ENCODE measurements at places on chromosomes 11 and 22.

DNA sequence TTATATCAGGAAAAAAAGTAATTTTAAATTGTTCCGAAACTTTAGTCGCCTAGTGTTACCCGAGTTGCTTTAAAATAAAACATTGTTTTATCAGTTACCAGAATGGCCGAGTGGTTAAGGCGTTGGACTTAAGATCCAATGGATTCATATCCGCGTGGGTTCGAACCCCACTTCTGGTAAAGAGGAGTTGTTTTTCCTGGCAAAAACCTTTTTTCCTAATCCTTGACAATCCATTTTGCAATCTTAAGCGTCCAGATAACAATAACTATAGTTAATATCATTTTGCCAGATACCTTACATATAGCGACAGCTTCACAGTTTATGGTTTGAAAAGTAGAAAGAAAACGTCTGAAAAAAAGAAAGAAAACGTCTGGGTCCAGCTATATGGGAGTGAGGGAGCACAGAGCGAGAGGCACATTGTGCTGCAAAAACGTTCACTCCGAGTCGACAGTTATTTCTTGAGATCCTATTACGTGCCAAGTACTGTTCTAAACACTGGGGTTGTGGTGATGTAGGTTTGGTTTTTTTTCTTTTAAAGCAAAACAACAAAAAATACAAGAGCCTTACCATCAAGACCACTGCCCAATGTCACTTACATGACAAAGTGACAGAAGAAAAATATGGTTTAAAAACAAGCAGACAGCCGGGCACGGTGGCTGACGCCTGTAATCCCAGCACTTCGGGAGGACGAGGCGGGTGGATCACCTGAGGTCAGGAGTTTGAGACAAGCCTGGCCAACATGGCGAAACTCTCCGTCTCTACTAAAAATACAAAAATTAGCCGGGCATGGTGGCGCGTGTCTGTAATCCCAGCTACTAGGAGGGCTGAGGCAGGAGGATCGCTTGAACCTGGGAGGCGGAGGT lies 40.6 kb downstream of the OR4D9 start:
- DNase-seq: no peak

DNA sequence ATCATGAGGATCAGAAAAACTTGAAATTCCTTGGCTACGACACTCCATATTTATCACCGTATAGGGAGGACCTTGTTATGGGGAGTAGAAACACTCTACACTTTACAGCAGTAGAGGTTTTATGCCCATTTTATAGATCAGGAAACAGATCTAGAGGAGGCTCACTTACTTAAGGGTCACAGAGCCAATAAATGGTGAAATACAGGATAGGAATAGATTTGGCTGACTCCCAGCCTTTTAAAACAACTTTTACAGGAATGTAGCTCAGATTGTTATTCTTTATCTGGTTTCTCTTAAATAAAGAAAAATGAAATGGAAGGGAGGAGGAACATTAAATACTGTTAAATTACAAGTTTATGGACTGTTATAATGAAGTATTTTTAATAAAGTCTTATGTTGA lies 14.8 kb downstream of the FBXO7 start:
- DNase-seq: no peak

GRCh38 chr11:109000531-109000930 lies 335.7 kb downstream of the DDX10 start:
- DNase-seq: no peak

- no peak for DNase-seq
Measured at GRCh38 chr11:28631148-28631547, 523.0 kb downstream of the METTL15 start.

DNA sequence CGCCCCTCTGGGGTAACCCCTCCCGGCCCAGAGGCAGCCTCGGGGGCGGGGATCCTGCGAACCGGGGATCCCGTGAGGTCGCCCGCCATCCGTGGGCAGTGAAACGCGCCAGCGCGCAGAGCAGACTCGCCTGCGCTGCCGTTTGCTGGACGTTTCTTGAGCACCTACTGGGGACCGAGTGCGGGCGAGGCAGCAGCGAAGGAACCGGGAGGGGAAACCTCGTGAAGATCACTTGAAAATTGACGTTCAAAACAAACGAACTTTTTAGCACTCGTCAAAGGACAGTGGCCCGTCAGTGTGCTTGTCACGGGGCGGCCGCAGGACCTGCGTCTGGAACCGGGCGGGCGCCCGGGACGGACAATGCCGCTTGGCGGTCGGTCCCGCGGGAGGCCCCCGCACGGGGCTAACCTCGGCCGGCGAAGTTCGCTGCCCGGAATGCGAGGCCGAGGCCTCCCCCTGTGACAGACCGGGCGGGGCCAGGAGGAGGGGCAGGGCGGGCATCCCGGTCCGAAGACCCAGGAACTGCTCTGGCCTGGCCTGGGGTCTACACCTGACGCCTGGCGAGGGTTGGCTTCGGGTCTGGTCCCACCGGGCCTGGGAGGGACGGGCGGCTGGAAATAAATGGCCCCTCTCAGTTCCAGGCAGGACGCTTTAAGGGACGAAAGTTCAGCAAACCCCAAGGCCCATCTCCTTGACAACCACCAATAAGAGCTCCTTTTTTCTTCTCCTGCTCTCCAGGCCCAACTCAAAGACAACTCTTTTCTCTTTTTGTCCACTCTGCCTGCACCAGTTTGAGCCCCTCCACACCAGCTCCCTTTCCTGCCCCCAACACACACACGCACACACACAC lies 723 bp upstream of the SCUBE1 start:
- no peak for DNase-seq

GRCh38 chr11:83122050-83122449 lies 34.9 kb upstream of the PCF11 start:
- DNase-seq: no peak

DNA sequence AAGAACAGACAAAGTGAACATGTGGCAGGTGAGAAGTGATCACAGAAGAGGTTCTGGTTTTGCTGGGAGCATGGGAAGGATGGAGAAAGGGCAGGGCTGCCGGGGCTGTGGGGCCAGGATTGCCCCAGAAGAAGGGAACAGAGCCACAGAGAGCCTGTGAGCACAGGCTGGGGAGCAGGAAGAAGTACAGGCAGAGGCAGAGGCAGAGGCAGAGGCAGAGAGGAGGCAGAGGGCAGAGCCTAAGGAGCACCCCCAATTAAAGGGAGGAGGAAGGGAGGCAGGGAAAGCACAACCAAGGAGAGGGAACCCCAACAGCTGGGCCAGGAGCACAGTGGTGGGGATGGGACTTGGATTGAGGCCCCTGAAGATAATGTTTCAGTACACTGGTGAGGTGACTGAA lies 51.5 kb downstream of the SGSM3 start:
- DNase-seq: no peak

- DNase-seq: no peak
Measured at GRCh38 chr11:110518809-110519514, 89.2 kb downstream of the FDX1 start.

DNA sequence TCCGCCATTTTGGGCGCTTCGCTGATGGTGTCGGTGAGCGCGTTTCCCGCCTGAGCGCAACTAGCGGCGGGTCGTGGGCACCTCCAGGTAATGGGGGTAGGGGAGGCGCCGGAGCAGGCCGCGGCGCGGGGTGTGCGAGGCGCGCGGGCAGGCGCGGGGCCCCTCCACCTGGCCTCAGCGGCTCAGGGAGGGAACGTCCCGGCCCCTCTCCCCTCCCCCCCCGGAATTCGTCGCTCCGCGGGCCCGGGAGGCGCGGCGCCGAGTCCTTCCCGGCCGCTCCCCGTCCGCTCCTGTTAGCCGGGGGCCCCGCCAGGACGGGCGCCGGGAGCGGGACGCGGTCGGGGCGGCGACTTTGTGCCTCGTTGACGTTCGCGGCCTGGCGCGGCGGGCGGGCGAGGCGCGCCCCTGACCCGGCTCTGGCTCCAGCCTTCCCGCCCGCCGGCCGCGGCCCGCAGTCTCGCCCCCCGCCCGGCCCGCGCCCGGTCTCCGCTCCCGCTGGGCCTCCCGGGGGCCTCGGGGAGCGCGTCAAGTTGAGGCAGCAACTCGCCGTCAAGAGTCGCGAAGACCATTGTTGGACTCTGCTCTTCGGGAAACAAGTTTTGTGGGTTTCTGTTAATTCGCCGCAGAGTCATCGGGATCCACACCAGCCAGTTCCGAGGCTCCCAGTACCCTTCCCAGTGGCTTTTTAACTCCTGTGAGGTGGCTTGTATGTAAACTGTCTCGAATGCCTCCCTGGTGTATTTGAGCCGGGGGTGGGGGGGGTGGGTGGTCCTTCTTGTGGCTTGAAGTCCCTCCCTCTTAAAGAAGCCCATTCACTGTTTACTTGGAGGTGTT lies at the start of gene PPP6R3:
TSS of gene PPP6R3 (plus strand) at position 12 of the 834 bp plus-strand sequence. CDS start 76,913 bp downstream, outside the sequence.
- no peak for DNase-seq

- no peak for DNase-seq
Measured at GRCh38 chr11:64198511-64198910, 8.0 kb upstream of the FERMT3 start.

DNA sequence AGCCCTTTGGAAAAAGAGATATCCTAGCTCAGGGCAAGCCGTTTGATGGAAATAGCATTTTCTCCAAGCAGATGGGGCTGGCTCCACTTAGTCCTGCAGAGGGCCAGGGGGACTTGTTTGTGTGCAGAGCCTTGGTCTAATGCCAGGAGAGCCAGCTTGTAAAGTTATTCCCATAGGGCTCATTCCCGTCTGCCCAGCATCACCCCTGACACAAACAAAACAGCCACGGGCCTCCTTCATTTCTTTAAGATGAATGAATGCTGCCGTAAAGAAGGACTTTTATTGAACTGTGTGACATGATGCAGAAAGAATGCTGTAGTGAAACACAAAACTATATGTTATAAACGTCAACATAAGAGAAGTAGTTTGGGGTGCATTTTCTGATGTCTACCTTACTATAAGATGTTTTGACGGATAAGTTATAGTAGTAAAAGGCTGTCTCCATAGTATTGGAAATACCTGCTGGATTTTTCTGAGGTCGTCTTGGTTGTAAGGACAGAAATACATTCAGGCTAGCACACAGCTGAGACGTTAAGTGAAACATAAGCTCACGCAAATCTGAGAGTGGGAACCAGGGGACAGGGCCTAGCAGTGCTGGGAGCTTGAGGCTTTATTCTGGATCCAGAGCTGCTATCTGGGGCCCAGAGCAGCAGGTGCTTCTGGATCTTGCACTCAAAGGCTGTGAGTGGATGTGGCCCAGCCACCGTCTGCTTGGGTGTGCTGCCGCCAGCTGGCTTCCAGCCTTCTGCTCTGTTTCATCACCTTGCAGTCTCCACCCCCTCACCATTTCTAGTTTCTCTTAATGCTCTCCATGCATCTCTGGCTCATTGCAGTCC lies 53.3 kb downstream of the NCAM1 start:
- DNase-seq: no peak

DNA sequence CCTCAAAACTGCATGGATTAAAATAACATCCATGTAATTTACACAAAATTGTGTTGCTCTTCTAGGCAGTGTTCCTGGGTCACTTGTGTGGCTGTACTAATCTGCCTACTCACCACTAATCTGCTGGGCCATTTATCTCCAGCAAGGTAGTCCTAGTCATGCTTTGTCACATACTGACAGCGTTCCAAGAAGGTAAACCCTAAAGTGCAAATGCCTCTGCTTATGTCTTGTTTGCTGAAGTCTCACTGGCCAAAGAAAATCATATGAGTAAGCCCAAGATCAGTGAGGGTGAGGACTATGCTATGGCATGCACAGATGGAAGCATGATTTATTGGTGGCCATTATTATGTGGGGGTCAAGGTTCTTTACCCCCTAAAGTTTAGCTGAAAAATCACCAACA lies 630.2 kb upstream of the LUZP2 start:
- no peak for DNase-seq

DNA sequence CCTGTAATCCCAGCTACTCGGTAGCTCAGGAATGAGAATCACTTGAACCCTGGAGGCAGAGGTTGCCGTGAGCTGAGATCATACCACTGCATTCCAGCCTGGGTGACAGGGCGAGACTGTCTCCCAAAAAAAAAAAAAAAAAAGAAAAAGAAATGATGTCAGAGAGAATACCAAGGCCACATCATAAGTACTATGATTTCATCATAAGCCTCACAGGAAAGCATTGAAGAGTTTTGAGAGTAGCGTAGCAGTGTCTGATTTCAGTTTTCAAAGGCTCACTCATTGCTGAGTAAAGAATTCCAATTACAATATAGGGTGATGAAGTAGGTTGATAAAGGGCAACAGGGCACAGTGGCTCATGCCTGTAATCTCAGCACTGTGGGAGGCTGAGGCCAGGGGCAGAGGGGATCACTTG lies 88.8 kb downstream of the MRTFA start:
- DNase-seq: no peak

- DNase-seq: no peak
Measured at GRCh38 chr11:82250047-82250446, 483.6 kb downstream of the FAM181B start.

- no peak for DNase-seq
Measured at GRCh38 chr11:65410936-65411680, 11.5 kb upstream of the NEAT1 start.

GRCh38 chr22:42154293-42155052 lies 23.9 kb upstream of the CYP2D6 start:
- DNase-seq: no peak

- DNase-seq: no peak
Measured at GRCh38 chr11:1208144-1208393, 14.8 kb upstream of the MUC5B start.

GRCh38 chr11:134691985-134692384 lies 279.9 kb upstream of the B3GAT1 start:
- DNase-seq: no peak

GRCh38 chr11:65572356-65573051 lies at the start of gene FAM89B:
TSS of gene FAM89B (plus strand) at chr11:65572538. CDS start at chr11:65572670, 132 bp downstream.
- DNase-seq: no peak

All from epithelial cell of proximal tubule (primary cell).